Endodermal cell (in vitro differentiated cells): ENCODE measurements at places on chromosomes 13 and 19. TPM values are rescaled to one million over a fixed set of nuclear protein-coding genes. Genes with fewer than 3 reads are reported as not detected.
A peak's percentile ranks its signal among the peaks of the same experiment; 100 is the strongest.

SEMA6B gene
- total RNA-seq, result 28.1 and 28.9 TPM in 2 replicates

FPR1 gene
- not detected in 3 replicates for total RNA-seq

CGB8 gene
- total RNA-seq, result not detected in 3 replicates

CD177 gene
- 3.0 and 3.7 TPM in 2 replicates for total RNA-seq

LATS2 gene
- 18.8 and 26.2 TPM in 2 replicates for total RNA-seq

ATG4D gene
- 43.4 and 44.8 TPM in 2 replicates for total RNA-seq

- no peak for DNase-seq
- no peaks in the 10 kb centered on the region for H3K36me3 ChIP-seq
- H3K4me3 ChIP-seq, result no peak overlapping the region
- H3K4me1 ChIP-seq, result no peaks in the 10 kb centered on the region
Observed at GRCh38 chr19:7177926-7178325, 108.4 kb downstream of the ZNF557 start.

DNA sequence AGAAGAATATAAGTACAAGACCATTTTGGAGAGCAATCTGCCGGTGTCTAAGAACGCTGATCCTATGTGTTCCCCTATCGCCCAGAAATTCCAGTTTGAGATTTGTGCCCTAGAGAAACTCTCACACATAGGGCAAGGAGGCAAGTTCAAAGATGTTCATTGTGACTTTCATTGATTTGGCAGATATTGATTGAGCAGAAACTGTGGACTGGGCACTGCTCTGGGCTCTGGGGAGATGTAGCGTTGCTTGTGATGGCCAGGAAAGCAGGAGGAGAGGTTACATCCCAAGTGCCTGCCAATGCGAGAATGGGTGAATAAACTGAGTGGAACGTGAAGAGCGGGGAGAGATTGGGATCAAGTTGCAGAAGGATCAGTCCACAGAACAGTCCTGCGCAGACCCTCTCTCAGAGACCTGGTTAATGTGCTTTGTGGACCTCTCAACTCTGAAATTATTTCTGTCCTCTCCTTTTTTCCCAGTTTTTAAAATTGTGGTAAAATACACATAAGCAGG is 123.9 kb upstream of the PEG3 start:
- no peaks in the 10 kb centered on the region for H3K4me1 ChIP-seq
- no peaks in the 10 kb centered on the region for H3K27me3 ChIP-seq
- H3K27ac ChIP-seq, result no peak overlapping the region
- no peak overlapping the region for H3K4me3 ChIP-seq
- DNase-seq, result no peak

DNA sequence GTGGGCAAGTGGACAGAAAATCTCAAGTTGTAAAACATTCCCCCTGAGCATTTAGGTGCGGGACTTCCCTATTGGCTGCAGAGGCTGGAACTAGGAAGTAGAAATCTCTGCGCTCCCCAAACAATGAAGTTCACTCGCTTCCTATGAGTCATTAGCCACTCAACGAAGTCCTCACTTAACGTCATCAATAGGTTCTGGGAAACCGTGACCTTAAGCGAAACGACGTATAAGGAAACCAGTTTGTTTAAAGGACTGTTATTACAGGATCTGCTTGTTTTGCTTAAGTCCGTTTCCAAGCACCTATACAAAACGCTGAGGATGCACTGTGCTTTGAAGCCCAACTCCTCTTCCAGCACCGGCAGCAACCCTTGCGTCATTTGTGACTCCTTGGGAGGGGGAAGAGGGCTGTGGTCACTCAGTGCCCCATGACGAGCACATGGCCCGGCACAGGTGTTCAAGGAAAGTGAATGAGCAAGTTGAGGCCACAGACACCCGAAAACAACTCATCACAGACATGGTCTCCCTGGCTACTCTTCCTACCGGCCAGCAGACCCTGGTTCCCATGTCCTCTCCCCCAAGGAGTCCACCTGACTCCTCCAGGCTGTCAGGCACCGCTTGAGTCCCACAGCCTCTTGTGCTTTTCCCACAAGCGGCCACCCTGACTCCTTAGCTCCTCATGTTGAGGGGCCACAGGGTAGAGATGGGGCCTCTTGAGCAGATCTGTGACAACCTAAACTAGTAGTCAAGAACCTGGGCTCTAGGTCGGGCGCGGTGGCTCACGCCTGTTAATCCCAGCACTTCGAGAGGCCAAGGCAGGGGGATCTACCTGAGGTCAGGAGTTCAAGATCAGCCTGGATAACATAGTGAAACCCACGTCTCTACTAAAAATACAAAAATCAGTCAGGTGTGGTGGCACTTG is 4.8 kb downstream of the RPS16 start:
- H3K4me3 ChIP-seq, result no peak overlapping the region
- H3K27ac ChIP-seq, result peak overlapping the region; percentile 4
- peaks cover 6% of the 10 kb centered on the region for H3K4me1 ChIP-seq
- peak; percentile 80 for DNase-seq
- H3K27me3 ChIP-seq, result no peaks in the 10 kb centered on the region

GRCh38 chr19:12899891-12900518 is 9.0 kb downstream of the GCDH start:
- no peak for DNase-seq
- no peaks in the 10 kb centered on the region for H3K27me3 ChIP-seq
- no peak overlapping the region for H3K4me3 ChIP-seq
- H3K4me1 ChIP-seq, result no peaks in the 10 kb centered on the region
- H3K36me3 ChIP-seq, result peaks cover 23% of the 10 kb centered on the region

GRCh38 chr19:51473009-51473707 is 5.2 kb upstream of the CEACAM18 start:
- peak; percentile 90 for DNase-seq
- H3K27me3 ChIP-seq, result peaks cover 21% of the 10 kb centered on the region
- H3K4me1 ChIP-seq, result no peaks in the 10 kb centered on the region
- no peak overlapping the region for H3K27ac ChIP-seq

- no peaks in the 10 kb centered on the region for H3K4me1 ChIP-seq
- peaks cover 3% of the 10 kb centered on the region for H3K27me3 ChIP-seq
- H3K27ac ChIP-seq, result no peak overlapping the region
- no peaks in the 10 kb centered on the region for H3K36me3 ChIP-seq
- no peak overlapping the region for H3K4me3 ChIP-seq
- no peak for DNase-seq
Observed at GRCh38 chr19:33630880-33631608, 9.3 kb downstream of the CHST8 start.

- no peaks in the 10 kb centered on the region for H3K4me1 ChIP-seq
- H3K27ac ChIP-seq, result no peak overlapping the region
- peaks cover 6% of the 10 kb centered on the region for H3K36me3 ChIP-seq
Observed at GRCh38 chr19:38143847-38144246, 80.2 kb downstream of the DPF1 start.

DNA sequence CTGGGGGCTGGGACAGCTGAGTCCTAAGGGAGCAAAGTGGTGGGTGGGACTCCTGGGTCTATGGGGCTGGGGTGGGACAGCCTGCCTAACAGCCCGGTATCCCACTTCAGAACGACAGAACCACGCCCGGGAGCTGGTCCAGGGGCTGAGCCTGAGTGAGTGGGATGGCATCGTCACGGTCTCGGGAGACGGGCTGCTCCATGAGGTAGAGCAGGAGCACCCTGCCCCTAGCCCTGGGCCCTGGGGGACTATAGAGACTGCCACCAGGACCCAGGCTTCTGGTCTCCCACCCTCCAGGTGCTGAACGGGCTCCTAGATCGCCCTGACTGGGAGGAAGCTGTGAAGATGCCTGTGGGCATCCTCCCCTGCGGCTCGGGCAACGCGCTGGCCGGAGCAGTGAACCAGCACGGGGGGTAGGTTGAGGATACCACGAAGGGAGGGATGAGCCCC is 8.6 kb downstream of the SPHK2 start:
- H3K27me3 ChIP-seq, result no peaks in the 10 kb centered on the region
- H3K36me3 ChIP-seq, result peaks cover 10% of the 10 kb centered on the region
- H3K4me3 ChIP-seq, result no peak overlapping the region
- peaks cover 20% of the 10 kb centered on the region for H3K4me1 ChIP-seq

DNA sequence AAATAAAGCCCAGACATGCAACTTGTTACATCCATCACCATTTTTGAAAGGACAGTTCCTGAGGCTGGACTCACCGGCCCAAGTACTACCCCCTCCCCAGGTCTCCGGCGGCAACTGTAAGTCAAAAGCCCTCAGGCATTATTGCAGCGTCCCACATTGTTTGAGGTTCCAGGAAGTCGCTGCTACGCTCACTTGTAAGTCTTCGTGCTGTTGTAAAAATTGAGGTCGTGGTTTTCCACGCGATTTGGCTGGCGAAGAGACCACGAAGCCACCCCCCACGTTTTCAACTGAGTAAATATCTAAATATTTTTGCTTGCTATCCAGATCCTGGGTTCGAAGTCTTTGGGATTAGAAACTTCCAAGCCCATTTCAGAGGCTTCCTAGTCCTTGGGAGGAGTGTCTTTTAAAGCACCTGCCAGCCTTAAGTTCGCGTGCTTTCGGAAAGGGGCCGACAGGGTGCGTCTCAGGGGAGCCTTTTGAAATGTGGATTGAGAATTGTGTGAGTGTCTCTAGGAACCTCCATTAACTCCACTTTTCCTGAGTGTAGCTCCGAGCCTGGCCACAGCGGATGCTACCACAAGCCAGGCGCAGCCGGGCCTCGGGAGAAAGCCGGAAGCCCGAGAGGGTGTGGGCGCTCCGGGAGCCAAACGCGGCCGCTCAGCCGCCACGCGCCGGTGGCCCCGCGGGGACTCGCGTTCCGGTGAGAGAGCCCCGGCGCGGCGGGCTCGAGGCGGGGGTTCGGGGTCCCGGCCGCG is 434 bp upstream of the FNDC3A start:
- peak overlapping the region; percentile 91 for H3K27ac ChIP-seq
- DNase-seq, result peak; percentile 89
- H3K27me3 ChIP-seq, result no peaks in the 10 kb centered on the region
- no peaks in the 10 kb centered on the region for H3K4me1 ChIP-seq
- H3K36me3 ChIP-seq, result no peaks in the 10 kb centered on the region

GRCh38 chr19:4742723-4743646 is 19.3 kb upstream of the DPP9 start:
- H3K36me3 ChIP-seq, result no peaks in the 10 kb centered on the region
- H3K27me3 ChIP-seq, result no peaks in the 10 kb centered on the region
- DNase-seq, result peak; percentile 81
- H3K27ac ChIP-seq, result peak overlapping the region; percentile 17

- H3K27me3 ChIP-seq, result peaks cover 37% of the 10 kb centered on the region
- no peaks in the 10 kb centered on the region for H3K4me1 ChIP-seq
Observed at GRCh38 chr19:10271543-10272086, 695 bp downstream of the ICAM1 start.

DNA sequence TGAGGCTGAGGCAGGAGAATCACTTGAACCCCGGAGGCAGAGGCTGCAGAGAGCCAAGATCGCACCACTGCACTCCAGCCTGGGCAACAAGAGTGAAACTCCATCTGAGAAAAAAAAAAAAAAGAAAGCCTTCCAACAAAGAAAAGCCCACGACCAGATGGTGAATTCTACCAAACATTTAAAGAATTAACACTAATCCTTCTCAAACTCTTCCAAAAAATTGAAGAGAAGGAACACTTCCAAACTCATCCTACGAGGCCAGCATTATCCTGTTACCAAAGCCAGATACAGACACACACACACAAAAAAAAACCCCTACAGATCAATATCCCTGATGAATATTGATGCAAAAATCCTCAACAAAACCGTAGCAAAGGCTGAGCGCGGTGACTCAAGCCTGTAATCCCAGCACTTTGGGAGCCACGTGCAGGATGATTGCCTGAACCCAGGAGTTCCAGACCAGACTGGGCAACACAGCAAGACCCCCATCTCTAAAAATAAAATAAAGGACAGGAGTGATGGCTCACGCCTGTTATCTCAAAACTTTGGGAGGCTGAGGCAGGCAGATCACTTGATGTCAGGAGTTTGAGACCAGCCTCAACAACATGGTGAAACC is 6.2 kb upstream of the EVI5L start:
- no peaks in the 10 kb centered on the region for H3K36me3 ChIP-seq
- H3K4me1 ChIP-seq, result no peaks in the 10 kb centered on the region
- DNase-seq, result no peak
- no peak overlapping the region for H3K27ac ChIP-seq

GRCh38 chr13:46389457-46390451 is 2.7 kb upstream of the RUBCNL start:
- no peak overlapping the region for H3K4me3 ChIP-seq
- H3K27ac ChIP-seq, result peak overlapping the region; percentile 79
- H3K36me3 ChIP-seq, result no peaks in the 10 kb centered on the region
- H3K27me3 ChIP-seq, result peaks cover 56% of the 10 kb centered on the region
- no peaks in the 10 kb centered on the region for H3K4me1 ChIP-seq
- DNase-seq, result peak; percentile 49
